IMR-90 (cell line): ENCODE measurements at places on chromosomes 1 and 21.

- no peaks in the 10 kb centered on the region for H3K27me3 ChIP-seq
- H3K4me3 ChIP-seq, result no peak overlapping the region
- peaks cover 9% of the 10 kb centered on the region for H3K4me1 ChIP-seq
- peak overlapping the region; percentile 28; the same call in 1 of the 2 replicates for H3K27ac ChIP-seq
- H3K36me3 ChIP-seq, result peaks cover 9% of the 10 kb centered on the region
- DNase-seq, result no peak
Measured at GRCh38 chr1:110348771-110349170, 9.6 kb downstream of the RBM15 start.

GRCh38 chr1:195076682-195077081 lies 1531.6 kb downstream of the KCNT2 start:
- no peak overlapping the region for H3K27ac ChIP-seq
- H3K4me1 ChIP-seq, result no peaks in the 10 kb centered on the region
- H3K27me3 ChIP-seq, result no peaks in the 10 kb centered on the region

DNA sequence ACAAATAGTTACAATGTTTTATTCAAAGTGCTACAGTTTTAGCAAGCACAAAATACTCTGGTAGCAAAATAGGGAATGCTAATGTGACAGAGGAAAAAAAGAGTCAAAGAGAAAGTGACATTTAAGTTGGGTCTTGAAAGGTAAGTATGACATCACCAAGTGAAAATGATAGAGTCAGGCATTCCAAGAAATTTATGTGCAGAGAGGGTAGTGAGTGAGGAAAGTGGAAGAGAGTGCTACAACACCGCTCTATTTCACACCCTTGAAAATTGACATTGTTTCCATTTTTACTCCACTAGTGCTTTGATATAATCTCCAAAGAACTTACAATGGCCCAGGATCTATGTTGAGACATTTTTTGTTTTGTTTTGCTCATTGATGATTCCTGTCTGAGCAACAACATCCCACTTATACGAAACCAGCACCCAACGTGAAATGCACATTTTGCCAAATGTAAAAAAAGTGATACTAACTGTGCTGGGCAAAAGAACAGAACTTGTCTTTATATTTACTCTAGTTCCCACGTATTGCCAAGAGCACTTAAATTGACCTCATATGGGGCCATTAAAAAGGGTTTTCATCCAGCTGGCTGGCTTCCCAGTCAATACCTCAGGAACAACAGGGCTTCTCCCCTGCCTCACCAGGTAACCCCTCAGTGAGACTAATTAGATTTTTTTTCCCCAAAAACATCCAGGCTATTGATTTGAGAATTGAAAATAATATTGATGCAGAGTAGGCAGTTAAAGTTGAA lies 206.3 kb upstream of the NR5A2 start:
- H3K36me3 ChIP-seq, result no peaks in the 10 kb centered on the region
- H3K27me3 ChIP-seq, result no peaks in the 10 kb centered on the region; the same call in 1 of the 2 replicates
- H3K4me3 ChIP-seq, result no peak overlapping the region
- no peak overlapping the region for H3K27ac ChIP-seq
- no peaks in the 10 kb centered on the region for H3K4me1 ChIP-seq
- DNase-seq, result no peak

GRCh38 chr21:30072496-30072895 lies 94.1 kb downstream of the CLDN17 start:
- no peak for DNase-seq
- no peaks in the 10 kb centered on the region for H3K36me3 ChIP-seq
- no peaks in the 10 kb centered on the region for H3K4me1 ChIP-seq
- no peak overlapping the region for H3K27ac ChIP-seq
- H3K27me3 ChIP-seq, result no peaks in the 10 kb centered on the region

DNA sequence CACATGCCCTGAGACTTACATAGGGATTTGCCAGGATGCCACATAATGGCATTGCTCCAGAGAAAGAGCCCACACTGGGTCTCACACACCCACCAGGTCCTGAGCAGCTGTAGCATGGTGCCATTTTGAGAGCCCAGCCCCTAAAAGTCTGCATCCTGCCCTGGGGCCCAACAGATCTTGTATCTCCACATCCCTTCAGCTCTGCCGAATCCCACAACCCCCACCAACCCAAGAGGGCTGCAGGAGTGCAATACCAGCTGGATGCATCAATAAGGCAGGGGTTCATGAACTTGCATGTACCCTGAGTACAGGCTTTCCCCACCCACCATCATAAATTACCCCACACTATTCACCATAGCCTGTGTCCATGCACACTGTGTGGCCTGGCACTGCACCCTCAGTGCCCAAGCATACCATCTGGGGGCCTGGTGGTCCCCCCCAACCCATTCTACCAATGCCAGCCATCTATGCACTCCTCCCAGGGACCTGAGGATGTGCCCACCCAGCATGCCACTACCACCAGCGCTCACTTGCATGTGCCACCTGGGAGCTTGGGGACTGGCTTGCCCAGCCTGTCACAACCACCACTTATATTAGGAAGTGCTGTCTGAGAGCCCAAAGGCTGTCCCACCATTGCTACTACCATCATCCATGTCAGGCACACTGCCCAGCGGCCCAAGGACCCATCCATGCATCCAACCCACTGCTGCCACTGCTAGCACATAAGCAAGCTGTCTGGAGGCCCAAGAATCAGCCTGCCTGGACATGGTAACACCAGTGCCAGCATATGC lies 4.1 kb upstream of the KRTAP12-2 start:
- H3K4me3 ChIP-seq, result no peak overlapping the region
- H3K36me3 ChIP-seq, result no peaks in the 10 kb centered on the region
- H3K4me1 ChIP-seq, result no peaks in the 10 kb centered on the region
- DNase-seq, result no peak
- peaks cover 5% of the 10 kb centered on the region; the same call in 1 of the 2 replicates for H3K27me3 ChIP-seq

GRCh38 chr1:156767879-156768604 lies 707 bp downstream of the PRCC start:
- DNase-seq, result no peak
- no peaks in the 10 kb centered on the region for H3K27me3 ChIP-seq
- peaks cover 5% of the 10 kb centered on the region for H3K4me1 ChIP-seq
- H3K27ac ChIP-seq, result peak overlapping the region; percentile 78
- H3K36me3 ChIP-seq, result peaks cover 2% of the 10 kb centered on the region; the same call in 1 of the 2 replicates
